Stimulated activated CD4-positive, alpha-beta T cell treated with anti-CD3 and anti-CD28 coated beads, Interleukin-15, amount 100 ng/mL, for 1 hour (primary cell): ENCODE measurements at places on chromosomes 6 and 20.

DNA sequence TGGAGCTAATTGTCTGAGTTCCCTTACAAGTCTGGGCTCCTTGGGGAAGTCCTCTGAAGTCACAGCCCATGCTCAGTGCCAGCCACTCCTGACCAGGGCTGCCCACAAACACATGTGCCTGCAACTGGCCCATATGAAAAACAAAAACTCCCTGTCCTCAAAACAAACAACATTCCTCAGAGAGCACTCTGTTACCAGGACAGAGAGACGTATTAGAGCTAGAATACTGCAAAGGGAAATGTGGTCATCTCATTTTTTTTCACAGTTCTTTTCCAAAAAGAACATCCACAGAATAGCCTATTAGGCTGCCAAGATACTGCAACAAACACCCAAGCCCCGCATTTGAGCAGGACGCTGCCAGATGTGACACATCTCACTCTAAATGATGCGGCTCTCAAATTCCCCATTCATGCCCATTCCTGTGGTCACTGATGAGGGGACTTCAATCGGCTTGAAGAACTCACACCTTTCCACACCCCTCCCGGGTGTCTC is 71.1 kb downstream of the SLC22A23 start:
- no peak for DNase-seq

GRCh38 chr6:1296079-1296478 is 15.8 kb upstream of the FOXQ1 start:
- DNase-seq = no peak

- no peak for DNase-seq
Observed at GRCh38 chr6:13194852-13195251, 133.5 kb downstream of the TBC1D7 start.

DNA sequence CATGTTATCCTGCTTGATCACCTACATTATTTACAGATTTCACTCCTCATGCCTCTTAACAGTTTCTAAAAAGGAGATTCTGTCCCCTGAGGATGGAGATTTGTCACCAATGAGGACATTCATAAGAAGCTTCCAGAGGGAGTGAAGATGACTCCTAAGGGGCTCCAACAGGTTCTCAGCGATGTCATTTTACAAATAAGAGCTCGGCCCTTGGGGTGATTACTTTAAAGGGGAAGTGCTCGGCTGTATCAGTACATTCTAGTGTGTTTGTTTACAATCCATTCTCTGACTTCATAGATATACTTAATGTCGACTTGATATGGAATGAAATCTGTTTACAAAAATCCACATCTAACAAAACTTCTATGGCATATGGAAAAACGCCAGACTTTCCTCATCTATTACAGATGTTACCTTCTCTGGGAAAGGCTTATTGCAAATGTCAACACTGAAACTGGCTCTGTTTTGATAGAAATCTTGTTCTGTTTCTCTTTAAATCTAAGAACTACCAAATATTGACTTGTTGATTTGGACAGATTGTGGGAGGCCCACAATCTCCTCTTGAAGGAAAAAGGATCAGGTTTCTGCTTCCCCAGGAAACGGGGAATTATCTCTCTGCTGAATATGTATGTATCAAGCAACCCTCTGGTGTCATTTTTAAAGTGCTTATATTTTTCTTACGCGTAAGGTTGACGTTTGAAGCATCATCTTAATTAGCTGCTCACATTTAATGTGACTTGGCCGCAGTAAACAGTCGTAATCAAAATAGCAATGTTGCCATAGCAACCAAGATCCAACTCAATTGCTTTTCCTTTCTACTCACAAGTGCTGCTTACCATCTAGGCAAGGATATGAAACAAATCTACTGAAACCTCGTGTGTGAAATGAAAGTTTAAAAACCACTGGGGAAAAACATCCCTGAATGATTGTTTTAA is 95.7 kb downstream of the SHLD1 start:
- no peak for DNase-seq

DNA sequence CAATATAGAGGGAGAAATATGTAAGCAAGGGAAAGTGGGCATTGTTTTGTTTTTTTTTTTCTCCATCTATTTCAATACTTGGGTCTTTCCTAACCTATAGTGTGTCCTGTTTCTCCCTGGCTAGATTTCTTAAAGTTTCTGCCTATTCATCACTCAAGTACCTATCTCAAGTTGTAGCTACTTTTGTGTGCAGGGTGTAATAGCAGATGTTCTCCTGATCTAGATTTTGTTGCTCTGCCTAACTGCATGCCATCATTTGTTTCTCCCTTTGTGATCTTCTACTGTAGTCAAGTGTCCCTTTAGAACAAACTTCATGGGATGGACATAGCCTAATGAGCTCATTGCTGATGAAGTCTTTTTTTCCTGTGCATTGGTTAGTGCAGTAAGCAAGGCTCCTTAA is 45.8 kb downstream of the TOP1 start:
- DNase-seq = no peak

DNA sequence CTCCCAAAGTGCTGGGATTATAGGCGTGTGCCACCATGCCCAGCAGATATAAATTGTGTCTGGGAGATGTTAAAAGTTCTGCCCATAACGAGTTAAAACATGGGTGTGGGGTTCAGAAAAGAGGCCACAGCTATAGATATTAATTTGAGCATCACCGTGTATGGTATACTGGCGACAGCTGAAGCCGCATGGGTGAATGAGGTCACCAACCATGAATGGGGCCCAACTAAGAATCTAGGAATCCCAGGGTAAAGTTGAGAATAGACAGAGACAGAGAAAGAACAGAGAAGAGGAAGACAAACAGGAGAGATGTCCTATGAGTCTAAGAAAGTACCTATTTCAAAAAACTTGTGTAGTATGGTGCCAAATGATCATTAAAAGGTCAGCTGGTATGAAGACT is 50.9 kb downstream of the ILRUN start:
- DNase-seq = no peak

GRCh38 chr20:58705208-58705926 is 12.8 kb downstream of the NPEPL1 start:
- DNase-seq = no peak

GRCh38 chr20:37726971-37727956 is 33.4 kb downstream of the CTNNBL1 start:
- no peak for DNase-seq

DNA sequence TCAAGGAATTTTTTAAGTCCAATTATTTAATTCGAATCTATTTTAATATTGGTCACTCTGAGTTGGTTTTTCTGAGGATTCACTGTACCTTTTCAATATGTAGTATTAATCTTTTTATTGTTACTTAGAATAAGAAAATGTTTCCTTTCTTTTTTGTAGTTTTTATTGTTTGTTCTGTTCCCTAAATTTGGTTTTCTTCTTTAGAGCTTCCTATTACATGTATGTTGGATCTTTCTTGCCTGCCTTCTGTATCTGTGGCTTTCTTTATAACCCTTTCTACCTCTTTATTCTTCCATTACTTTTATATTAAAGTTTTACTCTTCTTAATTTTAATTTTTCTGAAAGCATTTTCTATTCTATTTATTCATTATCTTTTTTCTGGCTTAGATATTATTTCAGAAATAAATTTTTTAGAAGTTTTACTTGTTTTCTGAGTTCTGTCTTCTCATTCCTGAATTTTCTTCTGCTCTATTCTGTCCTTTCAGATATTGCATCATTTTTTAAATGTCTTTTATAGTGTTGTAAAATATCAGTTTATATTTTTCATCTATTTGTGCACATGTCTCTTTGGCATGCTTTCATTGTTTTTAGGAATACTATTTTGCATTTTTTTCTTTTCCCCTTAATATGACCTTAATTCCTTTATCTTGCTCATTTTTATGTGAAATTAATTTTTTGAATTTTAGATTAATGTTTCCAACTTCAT is 33.6 kb upstream of the UST start:
- DNase-seq = no peak

- DNase-seq = no peak
Observed at GRCh38 chr20:33400812-33401183, 521 bp downstream of the CDK5RAP1 start.

DNA sequence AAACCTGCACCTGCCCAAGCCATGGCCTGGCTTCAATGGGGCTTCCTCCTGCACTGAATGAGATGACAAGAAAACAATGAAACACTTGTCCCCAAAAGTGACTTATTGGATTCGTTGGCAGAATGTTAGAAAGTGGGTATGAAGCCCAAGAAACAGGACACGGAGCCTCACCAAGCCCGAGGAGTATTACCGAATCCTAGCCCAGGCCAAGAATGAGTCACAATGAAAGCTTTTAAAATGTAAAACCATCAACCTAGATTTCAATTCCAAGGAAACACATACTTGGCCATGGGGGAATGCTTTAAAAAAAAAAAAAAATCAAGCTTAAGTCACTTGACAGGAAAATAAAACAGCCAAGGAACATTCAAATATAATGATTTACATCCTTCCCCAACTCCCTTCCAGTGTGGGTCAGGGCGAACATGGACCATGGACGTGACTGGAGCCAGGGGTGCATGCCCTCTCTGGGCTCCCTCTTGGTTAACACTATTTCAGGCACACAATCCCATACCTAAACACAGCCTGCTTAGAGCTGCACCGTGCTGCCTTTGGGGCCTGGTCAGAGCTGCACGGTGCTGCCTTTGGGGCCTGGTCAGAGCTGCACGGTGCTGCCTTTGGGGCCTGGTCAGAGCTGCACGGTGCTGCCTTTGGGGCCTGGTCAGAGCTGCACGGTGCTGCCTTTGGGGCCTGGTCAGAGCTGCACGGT is 3.1 kb upstream of the STX16 start:
- no peak for DNase-seq

DNA sequence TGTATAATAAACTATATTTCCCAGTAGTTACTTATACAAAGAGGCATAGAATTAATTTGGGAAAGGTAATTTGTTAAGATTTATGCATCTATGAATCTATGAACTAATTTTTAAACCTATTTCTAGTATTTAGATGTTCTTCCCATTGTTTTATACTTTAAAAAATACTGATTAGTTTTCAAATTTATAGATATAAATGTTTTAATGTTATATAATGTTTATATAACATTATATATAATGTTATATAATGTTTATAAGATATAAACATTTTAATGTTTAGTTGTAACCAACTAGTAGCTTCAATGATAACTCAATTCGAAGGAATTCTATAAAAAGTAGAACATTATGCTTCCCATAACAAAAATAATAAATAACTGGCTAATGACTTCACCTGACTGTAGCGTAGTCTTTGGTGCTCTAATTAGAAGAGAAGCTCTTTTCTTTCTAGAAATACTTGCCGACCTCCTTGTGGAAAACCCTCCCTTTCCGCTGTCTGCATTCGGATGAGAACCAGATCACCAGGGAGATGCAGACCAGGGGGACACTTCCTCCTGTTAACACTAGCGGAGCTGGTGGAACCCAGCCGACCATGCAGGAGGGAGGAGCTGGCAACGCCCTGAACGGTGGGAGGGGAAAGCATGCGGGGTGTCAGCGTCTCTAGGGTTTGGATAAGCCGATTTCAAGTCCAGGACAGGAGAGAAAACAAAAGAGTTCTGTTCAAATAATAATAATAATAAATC is 158.4 kb downstream of the OR2B2 start:
- DNase-seq = peak; percentile 55

GRCh38 chr6:162443101-162443500 is 284.5 kb downstream of the PRKN start:
- DNase-seq = no peak

GRCh38 chr6:41528409-41528963 is 17.7 kb upstream of the FOXP4 start:
- DNase-seq = no peak

DNA sequence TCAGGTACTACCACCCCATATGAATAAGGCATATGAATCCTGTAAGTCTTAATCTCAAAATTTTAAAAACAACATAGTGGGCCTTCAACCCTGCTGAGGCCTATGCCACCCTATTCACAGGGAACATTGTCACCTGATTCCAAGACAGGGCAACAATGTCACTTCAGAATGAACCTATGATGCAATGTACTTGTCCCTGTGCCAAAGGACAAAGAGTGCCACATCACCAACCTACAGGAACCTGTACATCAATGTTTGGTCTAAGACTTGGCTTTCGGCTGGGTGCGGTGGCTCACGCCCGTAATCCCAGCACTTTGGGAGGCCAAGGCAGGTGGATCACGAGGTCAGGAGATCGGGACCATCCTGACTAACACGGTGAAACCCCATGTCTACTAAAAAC is 318.5 kb upstream of the JARID2 start:
- DNase-seq = no peak

DNA sequence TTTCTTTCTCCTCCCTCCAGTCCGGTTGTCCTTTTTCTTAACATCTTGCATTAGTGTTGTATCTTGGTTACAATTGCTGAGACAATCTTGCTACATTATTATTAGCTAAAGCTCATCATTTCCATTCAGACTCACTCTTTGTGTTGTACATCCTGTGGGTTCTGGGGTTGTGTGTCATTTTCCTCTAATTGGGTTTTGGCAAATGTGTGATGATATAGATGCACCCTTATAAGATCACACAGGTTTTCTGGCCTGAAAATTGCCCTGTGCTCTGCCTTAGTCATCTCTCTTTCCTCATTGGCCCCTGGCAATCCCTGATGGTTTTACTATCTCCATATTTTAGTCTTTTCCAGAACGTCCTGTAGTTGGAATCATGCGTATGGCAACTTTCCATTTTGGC is 60.1 kb downstream of the PPP1R14C start:
- no peak for DNase-seq

- DNase-seq = no peak
Observed at GRCh38 chr6:122930252-122931180, 65.5 kb upstream of the CLVS2 start.

DNA sequence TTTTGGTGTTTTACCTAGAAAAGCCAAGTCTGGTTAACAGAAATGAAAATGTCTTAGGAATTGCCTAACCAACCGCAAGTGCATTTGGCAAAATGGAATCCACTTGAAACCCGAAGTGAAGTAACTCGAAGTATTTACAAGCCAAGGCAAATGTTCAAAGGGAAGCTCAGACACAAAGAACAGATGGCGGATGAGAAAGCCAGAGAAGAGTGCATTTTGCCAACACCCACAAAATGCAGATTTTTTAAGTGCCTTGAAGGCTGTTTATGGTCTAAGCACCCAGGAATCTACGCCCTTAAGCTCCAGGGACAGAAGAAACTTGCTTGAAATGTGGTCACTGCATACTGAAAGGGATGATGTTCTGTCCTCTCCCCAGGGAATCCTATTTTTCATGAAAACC is 70.0 kb upstream of the TBXT start:
- no peak for DNase-seq
